ENCODE measurements at places on chromosomes 7 and 10.

- H3K36me3 ChIP-seq: no peaks in the 10 kb centered on the region
- peaks cover 58% of the 10 kb centered on the region for H3K4me1 ChIP-seq
- H3K27me3 ChIP-seq: no peaks in the 10 kb centered on the region
Measured at GRCh38 chr7:112212571-112212970, 6.1 kb downstream of the ZNF277 start.

DNA sequence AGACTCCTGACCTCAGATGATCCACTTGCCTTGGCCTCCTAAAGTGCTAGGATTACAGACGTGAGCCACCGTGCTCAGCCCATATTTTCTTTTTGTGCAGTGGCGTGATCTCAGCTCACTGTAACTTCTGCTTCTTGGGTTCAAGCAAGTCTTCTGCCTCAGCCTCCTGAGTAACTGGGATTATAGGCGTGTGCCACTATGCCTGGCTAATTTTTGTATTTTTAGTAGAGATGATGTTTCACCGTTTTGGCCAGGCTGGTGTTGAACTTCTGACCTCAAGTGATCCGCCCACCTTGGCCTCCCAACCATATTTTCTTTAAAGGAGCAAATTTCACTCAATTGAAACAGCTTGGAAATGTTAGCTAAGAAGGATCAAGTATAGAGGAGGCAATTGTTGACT lies 16.5 kb downstream of the GBF1 start:
- peaks cover 5% of the 10 kb centered on the region for H3K4me1 ChIP-seq
- H3K36me3 ChIP-seq: no peaks in the 10 kb centered on the region

GRCh38 chr7:47516985-47517600 lies 64.8 kb downstream of the TNS3 start:
- H3K27ac ChIP-seq: no peak overlapping the region
- no peak for DNase-seq
- H3K4me3 ChIP-seq: no peak overlapping the region
- peaks cover 10% of the 10 kb centered on the region for H3K4me1 ChIP-seq
- no peaks in the 10 kb centered on the region for H3K27me3 ChIP-seq
- peaks cover 4% of the 10 kb centered on the region for H3K36me3 ChIP-seq

GRCh38 chr10:31927884-31928548 lies 615 bp downstream of the ARHGAP12 start:
- H3K4me3 ChIP-seq: peak overlapping the region; percentile 96
- no peaks in the 10 kb centered on the region for H3K36me3 ChIP-seq
- DNase-seq: peak; percentile 79
- H3K27me3 ChIP-seq: no peaks in the 10 kb centered on the region
- peak overlapping the region; percentile 62 for H3K27ac ChIP-seq

GRCh38 chr10:13340626-13341376 lies 7.3 kb downstream of the SEPHS1 start:
- H3K4me1 ChIP-seq: peaks cover 78% of the 10 kb centered on the region
- DNase-seq: no peak
- no peaks in the 10 kb centered on the region for H3K27me3 ChIP-seq
- peaks cover 78% of the 10 kb centered on the region for H3K36me3 ChIP-seq
- H3K4me3 ChIP-seq: no peak overlapping the region
- H3K27ac ChIP-seq: peak overlapping the region; percentile 73

Data from GM23338 (cell line).